ENCODE measurements at places on chromosomes 6 and 20.

GRCh38 chr6:39681674-39682121 lies 43.5 kb downstream of the KIF6 start:
- no peak for DNase-seq

GRCh38 chr6:85458782-85459181 lies 8.9 kb downstream of the NT5E start:
- no peak for DNase-seq

DNA sequence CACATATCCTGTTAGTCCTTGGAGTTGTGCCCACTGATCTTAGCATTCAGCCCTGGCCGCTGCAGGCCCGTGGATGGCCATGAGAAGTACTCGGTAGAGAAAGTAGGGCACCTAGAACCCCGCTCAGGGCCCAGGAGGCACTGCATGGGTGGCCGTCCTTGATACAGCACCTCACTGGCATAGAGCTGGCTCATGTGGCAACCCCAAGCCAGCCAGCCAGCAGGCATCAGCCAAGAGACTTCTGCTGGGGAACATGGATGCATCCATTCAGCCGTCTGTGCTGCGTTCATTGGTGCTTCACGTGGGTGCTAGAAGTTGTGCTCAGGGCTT lies 10.6 kb downstream of the PYGB start:
- DNase-seq: no peak

DNA sequence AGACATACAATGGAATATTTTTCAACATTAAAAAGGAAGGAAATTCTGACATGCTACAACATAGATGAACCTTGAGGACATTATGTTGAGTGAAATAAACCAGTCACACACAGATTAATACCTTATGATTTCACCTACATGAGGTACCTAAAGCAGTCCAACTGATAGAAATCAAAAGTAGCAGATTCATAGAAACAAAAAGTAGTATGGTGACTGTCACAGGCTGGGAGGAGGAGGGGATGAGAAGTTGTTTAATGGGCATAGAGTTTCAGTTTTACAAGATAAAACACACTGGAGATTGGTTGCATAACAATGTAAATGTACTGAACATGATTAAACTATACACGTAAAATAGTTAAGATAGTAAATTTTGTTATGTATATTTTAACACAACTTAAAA lies 48.5 kb upstream of the OLIG3 start:
- DNase-seq: no peak

DNA sequence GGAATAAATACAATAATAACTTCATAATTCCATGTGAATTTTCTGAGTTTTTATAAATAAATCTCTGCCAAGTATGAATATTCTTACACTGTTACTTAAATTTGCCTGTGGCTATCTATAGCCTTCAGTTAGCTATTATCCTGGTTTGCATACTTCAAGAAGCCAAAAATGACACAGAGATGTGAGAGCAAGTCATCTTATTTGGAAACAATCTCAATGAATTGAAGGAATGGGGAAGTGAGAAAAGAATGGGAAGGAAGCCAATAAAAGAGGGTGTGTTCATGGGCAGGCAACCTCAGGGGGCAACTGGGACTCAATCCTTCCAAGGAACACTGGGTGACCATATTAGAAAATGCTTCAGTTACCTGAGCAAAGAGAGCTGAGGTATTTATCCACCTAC lies 9.9 kb downstream of the HAO1 start:
- no peak for DNase-seq

- DNase-seq: no peak
Observed at GRCh38 chr6:164276211-164276610, 861.7 kb downstream of the QKI start.

DNA sequence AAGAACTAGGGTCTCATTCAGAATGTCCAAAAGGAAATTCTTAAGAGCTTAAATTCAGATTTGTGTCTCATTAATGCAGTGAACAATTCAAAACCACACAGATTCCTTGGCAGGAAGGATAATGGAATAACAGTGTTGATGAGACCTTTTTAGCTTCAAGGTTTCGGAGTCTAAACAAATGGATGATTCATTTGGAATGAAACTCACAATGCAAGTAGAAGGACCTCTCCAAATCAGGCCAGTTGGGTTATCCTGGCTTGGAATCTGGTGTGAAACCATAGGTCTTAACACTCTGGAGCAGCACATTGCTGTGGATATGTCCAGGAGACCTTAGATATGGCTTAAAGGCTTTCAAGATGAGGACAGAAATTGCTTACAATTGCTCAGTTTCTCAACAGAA lies 44.9 kb downstream of the KCTD20 start:
- DNase-seq: no peak

DNA sequence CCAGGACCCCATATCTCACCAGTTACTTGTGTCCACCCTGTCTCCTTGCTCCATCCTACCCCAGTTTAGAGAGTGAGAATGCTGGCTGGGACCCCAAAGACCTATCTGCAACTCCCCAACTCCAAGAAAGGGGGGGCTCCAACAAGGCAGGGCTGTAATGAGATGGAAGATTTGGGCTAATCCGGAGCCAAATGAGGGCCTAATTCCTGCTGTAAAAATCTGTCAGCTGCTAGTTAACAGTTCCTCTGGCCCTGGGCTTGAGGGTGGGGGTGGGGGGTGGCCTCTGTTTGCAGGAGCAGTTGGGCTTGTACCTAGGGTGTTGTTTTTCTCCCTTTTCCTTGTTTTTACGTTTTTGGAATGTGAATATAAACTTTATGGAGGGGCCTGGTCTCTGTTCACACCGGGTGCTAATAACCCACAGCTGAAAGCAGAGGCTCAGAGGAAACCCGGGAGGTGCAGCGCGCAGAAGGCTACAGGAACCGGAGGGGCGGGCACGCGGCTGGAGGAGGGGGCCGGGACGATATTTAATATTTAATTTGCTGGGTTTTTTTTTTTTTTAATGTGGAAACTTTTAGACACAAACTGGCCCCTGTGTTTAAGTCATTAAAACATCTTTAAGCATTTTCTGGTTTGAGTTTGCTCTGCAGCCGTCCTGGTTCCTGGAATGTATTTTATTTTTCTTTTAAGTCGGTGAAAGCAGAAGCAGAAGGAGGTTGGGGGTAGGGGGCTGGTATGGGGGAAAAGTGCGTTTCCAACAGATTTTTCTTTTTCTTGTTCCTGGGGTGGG lies 70.7 kb downstream of the NCR2 start:
- DNase-seq: no peak
